ENCODE measurements at places on chromosomes 6 and 20.

GRCh38 chr6:152874846-152875568 is 107.8 kb downstream of the FBXO5 start:
- DNase-seq = no peak

DNA sequence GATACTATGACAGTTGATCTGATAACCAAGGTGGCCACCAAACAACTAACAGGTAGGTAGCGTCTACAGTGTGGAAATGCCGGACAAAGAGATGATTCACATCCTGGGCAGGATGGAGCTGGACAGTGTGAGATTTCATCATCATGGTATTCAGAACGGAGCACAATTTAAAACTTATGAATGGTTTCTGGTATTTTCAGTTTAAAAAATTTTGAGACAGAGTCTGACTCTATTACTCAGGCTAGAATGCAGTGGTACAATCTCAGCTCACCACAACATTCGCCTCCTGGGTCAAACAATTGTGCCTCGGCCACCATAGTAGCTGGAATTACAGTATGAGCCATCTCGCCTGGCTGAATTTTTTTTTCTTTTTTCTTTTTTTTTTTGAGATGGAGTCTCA is 43.8 kb downstream of the CEP57L1 start:
- peak; percentile 84 for DNase-seq

DNA sequence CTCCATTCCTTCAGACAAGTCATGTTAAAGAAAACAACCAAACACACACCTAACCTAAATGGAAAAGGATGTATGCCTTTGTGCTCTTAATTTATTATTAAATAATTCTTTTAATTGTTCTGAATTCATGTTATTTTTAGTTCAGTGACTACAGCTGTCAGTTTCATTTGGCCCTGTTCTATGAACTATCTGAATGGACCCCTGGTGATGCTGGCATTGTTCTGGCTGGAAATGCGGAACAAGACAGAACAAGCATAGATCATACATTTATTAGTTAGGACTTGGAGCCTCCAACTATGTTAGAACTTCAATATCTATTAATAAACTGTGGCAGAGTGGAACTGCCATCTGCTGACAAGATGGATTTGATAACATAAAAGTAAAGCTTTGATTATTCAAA is 5.7 kb downstream of the MAP3K7 start:
- no peak for DNase-seq

GRCh38 chr6:50353603-50354002 is 303.9 kb upstream of the DEFB112 start:
- DNase-seq = no peak

- DNase-seq = peak; percentile 92
Measured at GRCh38 chr6:53179961-53180651, 31.5 kb upstream of the GCM1 start.

DNA sequence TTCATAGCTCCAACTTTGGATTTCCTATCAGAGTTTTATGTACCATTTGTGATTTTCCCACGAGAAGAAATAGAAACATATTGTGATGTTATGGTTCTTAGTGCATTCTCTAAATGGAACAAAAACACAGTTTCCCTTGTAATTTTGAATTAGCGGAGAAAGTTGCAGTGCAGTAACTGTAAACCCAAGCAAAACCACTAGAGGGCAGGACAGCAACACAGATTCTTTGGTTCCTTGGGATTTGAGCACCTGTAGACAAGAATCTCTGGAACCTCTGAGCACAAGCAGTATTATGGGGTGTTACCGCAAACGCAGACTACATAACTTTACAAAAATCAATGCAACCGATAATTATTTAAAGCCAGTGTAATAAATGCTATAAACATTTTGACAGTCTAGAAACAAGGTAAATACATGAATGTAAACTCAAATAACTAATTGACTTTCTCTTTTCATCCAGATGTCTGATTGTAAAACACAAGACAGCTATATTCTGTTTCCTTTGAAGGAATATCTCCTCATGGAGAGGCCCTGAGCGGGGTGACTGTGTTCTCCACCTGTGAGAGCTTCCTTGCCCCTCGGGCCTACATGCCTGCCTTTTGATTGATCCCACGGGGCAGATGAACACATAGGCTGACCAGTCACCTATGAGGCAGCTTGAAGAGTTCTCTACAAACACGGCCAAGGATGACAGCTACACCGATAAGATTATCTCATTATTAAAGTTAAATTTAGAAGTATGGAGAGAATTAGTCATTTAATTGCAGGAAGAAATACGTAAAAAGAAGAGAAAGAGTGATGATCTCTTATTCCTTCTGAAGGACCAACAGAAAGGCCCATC is 67.5 kb upstream of the COL21A1 start:
- peak; percentile 50 for DNase-seq

GRCh38 chr20:51016521-51016920 is 6.4 kb downstream of the KCNG1 start:
- DNase-seq = no peak

DNA sequence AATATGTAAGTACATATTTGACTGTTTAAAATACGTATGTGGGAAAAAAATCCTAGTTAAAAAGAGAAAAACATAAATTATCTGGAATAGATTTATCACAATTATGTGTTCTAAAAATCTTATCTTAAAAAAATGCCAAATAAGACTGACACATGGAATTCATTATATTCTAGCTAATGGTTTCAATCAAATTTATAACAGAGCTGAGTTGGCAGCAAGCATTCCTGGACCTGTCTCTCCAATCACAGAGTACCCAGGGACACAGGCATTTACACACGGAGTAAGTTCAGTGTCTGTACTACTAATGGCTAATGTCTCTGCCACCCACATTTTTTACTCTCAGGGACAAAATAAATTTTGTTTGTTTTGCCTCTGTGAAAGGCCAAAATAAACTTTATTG is 122.3 kb downstream of the RPS12 start:
- no peak for DNase-seq

DNA sequence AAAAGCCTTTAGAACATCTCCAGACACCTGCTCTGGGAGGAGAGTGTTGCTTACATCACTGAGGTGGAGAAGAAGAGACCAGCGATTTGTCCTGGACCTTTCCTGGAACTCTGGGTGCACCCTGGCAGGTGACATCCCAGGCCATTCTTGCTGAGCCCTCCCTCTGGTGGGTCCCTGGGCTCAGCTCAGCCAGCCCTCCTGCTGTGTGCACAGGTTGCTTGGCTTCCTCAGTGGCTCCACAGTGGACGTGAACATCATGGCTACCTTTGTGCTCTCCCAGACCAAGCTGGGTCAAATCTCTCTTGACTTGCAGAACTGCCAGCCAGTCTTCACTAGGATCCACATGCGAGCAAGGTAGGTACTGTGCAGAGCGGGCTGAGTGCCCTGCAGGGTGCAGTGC is 19.9 kb upstream of the BPIFA2 start:
- no peak for DNase-seq

- DNase-seq = no peak
Measured at GRCh38 chr20:50628332-50628731, 63.0 kb downstream of the RIPOR3 start.

- DNase-seq = no peak
Measured at GRCh38 chr6:37008484-37009465, 3.3 kb downstream of the FGD2 start.

DNA sequence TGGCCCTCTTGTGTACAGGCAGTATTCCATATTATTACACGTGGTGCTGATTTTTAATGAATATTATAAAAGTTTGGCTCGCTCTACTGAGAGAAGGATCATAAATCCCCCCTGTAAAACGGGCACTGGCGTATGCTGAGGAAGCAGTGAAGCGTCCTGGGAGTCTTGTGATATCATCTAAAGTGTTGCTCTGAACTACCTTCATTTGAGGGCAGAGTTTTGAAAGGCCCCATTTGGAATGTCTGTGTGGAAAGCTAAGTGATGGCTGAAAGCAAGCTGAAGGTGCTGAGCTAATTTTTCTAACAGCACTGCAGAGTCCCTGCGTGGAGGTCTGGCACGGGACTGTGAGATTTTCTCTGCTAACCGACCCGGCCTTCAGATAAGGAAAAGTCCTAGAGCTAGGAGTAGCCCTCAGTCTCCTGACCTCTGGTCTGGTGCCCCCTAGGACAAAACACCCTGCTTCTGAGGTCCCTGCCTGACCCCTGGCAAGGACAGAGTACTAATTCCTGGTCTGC is 1.3 kb upstream of the BACH2 start:
- DNase-seq = no peak

DNA sequence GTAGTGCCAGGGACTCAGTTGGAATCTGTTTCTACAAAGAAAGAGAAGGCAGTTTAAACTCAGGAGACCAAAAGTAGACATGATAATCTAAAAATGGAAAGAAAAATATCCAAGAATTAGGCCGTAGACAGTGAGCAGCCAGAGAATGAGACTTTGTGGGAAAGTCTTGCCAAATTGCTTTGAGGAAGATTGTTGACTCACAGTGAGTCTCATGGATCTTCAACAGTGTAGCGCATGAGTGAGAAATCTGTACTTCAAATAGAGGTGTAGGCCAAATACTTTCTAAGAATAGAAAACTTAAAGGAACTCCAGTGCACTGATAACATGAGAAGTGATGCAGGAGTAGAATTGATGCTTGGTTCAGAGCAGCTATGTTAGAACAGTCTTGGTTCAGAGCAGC is 284.5 kb downstream of the HTR1B start:
- DNase-seq = peak; percentile 65

- DNase-seq = no peak
Measured at GRCh38 chr6:14452567-14453527, 335.3 kb downstream of the CD83 start.

DNA sequence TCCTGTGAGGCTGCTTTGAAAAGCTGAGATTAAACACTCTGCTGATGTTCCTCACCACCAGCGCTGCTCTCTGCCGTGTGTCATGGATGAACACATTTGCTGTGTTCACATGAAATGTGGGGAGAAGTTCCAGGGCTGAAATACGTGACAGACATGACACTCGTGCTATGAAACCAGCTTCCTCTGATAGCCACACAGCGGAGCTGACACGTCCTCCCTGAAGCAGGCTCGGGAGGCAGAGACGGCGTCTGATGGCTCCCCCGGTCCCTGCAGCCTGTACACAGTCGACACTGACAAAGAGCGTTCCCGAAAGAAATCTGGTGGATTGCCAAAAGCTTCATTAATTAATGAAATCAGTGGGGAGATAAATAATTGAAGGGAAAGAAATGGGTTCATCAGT is 17.5 kb downstream of the AGPAT4 start:
- DNase-seq = no peak

GRCh38 chr6:74798302-74798701 is 407.6 kb downstream of the COL12A1 start:
- no peak for DNase-seq

GRCh38 chr20:50484271-50484976 is 25.8 kb upstream of the PTPN1 start:
- no peak for DNase-seq

GRCh38 chr6:158619922-158620801 is 24.4 kb downstream of the DYNLT1 start:
- no peak for DNase-seq

DNA sequence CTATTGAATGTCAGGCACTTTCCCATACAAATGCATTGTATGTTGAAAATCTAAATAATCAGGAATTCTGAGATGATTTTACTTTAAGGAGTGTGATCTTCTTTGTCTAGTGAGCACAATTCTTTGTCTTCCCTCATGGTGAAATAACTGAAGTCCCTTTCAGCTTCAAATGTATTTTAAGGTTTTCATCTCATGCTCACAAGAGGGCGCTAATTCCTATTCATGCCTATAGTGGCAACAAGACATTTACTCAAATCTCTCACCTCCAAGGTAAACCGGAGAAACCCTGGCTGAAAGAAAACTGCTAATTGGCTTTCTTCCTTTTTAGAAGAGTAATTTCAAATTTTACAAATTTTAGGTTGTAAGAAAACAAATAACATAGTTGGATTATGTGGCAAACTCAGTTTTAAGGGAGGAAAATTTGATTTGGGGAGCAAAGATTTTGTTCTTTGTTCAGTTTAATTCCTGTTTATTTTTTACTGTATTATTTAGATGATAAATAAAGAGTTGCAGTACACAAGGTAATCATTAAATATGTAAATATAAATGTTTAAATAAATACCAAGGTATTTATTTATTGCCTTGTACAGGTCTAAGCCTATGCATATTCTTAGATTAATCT is 69.1 kb downstream of the SLC35F1 start:
- peak; percentile 60 for DNase-seq

DNA sequence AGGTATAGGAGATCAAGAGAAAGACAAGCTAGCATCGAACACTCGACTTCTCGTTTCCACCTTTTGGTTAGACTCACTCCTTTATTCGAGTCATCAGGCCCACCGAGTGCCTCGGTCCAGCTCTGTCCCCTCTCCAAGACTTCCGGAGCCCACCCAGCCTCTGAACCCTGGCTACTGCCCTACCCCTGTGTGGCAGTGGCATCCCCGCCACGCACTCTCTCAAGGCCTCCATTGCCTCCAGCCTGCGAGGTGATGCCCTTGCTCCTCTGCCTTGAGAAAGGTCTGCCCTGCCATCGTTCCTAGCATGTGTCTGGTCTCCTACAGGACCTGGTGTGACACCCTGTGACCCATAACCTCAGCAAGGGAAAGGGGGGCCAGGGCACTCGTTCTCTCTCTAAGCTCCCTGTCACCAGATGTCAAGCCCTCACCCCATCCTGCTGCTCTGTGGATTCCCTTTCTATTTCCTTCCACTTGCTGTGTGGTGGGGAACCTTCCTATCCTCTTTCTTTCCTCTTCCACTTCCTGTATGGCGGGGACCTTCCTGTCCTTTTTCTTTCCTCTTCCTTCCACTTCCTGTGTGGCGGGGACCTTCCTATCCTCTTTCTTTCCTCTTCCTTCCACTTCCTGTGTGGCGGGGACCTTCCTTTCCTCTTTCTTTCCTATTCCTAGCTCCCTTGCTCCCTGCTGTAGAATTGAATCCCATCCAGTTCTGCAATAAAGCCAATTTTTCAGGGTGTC is 44.7 kb upstream of the QKI start:
- DNase-seq = no peak

GRCh38 chr20:46631212-46631869 is 19.9 kb downstream of the SLC13A3 start:
- DNase-seq = peak; percentile 50

DNA sequence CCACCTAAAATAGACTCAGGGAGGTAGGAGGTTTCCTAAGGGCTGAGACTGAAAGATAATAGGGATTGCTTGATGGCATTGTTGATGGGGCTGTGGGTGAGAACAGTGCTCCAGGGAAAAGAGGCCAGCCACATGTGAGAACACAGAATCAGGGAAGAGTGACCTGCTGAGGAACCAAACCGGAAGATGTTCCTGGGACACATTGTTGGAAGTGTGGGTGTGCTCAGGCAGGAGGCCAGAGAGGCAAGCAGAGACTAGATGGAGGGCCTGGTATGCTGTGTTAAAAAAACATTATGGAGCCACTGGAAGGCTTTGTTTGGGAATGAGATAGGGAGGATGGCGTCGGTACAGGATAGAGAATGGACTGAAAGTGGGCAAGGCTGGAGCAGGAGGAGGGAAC is 23.3 kb downstream of the RNF144B start:
- peak; percentile 85 for DNase-seq

Data from bronchial epithelial cell (primary cell).